ENCODE measurements at places on chromosomes 5 and 9.

- no peak for DNase-seq
Observed at GRCh38 chr9:76564297-76564696, 105.3 kb downstream of the GCNT1 start.

DNA sequence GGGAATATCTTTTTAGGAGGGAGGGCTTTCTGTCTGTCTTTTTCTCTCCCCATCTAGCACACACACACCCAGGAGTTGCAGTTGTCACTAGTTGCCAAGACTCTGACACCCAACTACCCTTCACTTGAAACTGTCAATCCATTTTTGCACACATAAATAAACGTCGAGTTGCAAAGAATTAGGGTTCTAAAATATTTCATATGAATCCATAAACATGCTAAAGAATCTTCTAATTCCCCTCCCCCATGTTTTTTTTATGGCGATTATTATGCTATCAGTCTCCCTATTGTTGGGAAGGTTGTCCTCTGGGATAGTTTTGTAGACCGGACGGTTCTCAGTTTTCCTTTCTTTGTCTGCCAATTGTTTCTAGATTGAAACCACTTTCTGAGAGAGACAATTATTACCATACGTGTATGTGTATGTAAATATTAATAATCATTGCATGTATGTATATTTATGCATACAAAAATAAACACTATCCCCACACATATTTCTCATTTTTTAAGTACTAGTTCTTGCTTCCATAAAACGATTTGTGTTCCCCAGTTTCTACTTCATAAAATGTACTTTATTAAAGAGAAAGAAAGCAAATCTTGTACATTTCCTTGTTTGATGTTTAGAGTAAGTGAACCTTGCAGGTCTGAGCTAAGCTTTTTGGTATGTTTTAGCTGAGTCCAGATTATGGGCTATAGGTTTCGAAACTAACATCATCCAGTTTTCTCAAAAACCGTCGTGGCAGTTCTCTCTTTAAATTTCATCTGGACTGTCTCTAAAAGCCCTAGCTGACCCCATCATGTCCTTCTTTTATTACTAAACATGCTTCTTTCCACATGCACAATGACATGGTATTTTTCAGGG is 165.0 kb upstream of the MPDZ start:
- no peak for DNase-seq

- peak; percentile 75 for DNase-seq
Observed at GRCh38 chr5:74865804-74866595, at the start of gene FAM169A. FAM169A (minus strand) TSS chr5:74866387; CDS start chr5:74841676, 24,711 bp downstream.

DNA sequence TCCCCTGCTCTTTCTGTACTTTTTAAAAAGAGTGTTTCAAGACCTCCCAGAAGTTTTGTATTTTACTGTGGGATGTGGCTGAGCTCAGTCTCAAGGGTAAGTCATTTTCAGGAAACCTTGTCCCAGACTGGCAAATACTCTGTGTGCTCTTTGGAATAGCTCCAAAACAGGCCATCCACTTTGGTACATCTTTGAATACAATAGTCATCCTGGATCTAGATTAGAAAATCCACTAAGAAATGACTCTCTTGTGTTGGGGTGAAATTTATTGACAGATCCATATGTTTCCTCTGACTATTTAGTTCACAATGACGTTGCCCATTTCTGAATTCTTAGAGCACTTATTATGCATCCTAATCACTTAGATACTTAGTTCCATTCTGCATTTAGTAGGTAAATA is 95.2 kb downstream of the PLCXD3 start:
- DNase-seq: no peak

DNA sequence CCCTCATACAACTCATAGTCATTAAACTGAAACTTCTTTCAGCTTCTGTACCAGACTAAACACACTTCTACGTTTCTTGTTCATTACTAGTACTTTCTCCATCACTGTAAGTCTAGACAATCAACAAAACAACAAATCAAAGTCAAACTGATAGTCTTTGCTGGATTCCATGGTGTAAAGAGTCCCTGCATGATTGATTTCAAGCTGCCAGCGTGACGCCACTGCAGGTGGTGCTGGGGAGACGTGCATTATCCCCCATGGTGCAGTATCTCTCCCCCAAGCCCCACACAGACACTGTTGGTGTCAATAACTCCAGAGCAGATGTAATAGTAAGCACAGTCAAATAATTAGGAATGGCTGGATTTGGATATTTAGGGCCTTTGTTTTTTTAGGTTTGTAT is 10.7 kb upstream of the SLC2A8 start:
- DNase-seq: no peak

GRCh38 chr9:34378376-34379060 is 1.8 kb upstream of the MYORG start:
- peak; percentile 29 for DNase-seq

- no peak for DNase-seq
Observed at GRCh38 chr9:3912280-3912679, 386.5 kb upstream of the RFX3 start.
